ENCODE measurements at places on chromosomes 2 and 18.

- DNase-seq: no peak
Observed at GRCh38 chr2:133292259-133292658, 276.0 kb downstream of the NCKAP5 start.

DNA sequence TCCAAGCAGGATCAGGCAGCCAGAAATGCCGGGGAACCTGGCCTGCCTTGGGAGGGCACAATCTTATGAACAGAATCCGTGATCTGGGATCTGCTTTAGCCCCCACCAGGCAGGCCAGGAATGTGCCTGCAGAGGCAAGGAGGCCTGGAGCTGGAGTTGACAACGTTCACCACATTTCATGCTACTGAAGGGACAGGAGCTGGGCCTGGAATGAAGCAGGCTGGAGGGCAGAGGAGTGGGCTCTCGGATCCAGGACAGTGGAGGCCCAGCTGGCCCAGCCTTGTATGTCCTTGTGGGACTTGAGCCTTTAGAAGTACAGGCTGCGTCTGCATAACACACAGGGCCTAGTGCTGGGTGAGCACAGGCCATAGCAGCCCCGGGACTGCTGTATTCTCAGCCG lies 91.8 kb downstream of the KLHL29 start:
- no peak for DNase-seq

- no peak for DNase-seq
Observed at GRCh38 chr2:228615496-228615895, 434.0 kb upstream of the SPHKAP start.

- DNase-seq: no peak
Observed at GRCh38 chr2:1633092-1633671, 111.1 kb downstream of the PXDN start.

- DNase-seq: no peak
Observed at GRCh38 chr18:71116535-71116934, 827.7 kb downstream of the SOCS6 start.

DNA sequence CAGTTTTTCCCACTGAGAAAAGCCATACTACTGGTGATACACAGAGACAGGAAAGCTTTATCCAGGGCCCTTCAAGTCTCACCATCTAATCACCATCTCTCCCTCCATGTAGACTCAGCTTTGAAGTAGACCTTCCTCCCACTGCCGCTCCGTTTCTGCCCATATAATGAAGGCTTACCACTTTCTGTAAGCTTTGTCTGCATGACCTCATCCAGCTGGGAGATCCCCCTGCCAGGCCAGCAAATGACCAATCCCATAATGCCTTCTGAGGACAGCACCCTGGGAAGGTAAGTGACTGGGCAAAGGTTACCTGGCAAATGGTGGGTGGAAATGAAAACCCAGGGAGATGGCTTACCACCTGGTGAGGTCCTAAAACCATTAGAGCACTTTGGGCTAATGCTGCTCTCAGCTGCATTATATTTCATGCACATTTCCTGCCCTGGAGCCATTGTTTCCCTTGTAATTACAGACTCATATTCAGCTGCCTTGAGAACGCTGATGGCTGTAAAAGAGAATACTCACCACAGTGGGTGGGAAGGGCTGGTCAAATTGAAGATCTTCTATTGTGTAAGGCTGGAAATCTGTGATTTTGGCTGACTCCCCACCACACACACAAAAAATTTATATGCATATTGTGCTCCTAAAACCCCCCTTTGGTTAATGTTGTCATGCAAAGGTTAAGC lies 350.7 kb upstream of the SYT4 start:
- peak; percentile 11 for DNase-seq

DNA sequence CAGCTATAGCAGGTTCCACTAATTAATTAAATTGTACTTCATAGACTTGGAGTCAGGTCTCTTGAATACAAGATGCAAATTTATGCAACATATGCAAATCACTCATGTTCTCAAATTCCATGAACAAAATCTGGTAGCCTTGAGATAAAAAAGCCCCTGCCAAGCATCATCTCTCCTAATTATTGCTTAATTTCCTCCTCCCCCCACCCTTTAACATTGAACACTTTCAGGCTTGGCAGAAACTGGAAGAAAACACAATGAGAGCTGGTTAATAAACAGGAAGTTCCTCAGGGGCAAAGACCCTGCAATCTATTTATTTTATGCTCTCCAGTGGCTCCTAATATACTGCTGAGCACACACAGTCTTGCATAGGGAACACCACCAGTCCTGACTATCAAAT lies 35.6 kb upstream of the ACVR1 start:
- DNase-seq: no peak

GRCh38 chr2:9972621-9973479 lies 21.4 kb downstream of the GRHL1 start:
- no peak for DNase-seq

GRCh38 chr2:76759634-76760366 lies 762.4 kb downstream of the LRRTM4 start:
- no peak for DNase-seq

GRCh38 chr2:11371092-11371937 lies 26.9 kb upstream of the ROCK2 start:
- no peak for DNase-seq

GRCh38 chr2:226892729-226893128 lies 56.9 kb downstream of the RHBDD1 start:
- no peak for DNase-seq

DNA sequence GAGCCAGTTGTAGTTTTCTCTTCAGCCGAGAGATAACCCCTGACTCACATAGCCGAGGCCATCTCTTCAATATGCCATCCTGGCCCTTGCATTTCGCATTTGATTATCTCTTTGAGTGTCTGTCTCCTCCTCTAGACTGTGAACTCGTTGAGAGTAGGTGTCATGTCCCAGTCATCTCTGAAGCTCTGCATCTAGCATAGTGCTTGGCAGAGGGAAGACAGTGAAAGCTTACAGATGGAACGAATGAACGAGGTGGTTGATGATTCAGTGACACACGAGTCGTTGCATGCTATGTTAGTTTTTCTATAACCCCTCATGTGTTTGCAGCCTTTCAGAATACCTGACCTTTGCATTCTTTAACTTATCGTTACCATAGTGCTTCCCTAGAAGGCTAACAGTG lies 59.9 kb upstream of the CYRIA start:
- no peak for DNase-seq

DNA sequence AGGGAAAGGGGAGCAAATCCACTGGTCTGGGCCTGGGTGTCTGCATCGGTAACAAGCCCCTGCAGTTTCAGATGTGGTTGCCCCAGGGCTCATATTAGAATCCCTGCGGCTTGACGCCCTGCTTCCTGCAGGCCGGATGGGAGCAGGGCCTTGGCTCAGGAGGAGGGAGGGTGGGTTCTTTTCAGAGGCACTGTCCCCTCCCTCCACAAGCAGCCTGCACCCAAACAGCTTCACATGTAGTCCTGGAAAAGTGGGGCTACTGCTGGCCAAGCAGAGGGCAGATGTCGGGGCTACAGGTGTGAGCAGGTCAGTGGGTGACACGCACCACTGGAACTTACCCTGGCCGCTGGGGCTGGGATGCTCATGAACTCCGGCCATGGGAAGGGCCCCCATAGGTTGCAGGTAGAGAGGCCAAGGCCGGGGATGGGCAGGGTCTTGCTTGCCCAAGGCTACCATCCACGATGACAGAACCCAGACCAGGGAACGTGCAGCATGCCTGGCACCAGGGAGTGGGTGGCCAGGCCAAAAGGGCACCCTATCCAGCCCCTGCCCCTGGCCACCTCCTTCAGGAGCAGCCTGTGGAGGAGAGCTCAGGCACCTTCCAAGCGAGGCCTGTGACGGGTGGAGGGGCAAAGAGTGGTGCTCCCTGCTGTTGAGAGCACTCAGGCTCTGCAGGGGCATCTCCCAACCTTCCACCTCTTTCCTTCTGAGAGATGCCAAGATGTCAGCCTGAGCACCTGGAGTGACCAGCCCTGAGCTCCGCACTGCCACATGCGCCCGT lies 16.8 kb downstream of the ARID5A start:
- no peak for DNase-seq

GRCh38 chr2:85998071-85998991 lies 107.4 kb downstream of the POLR1A start:
- no peak for DNase-seq

DNA sequence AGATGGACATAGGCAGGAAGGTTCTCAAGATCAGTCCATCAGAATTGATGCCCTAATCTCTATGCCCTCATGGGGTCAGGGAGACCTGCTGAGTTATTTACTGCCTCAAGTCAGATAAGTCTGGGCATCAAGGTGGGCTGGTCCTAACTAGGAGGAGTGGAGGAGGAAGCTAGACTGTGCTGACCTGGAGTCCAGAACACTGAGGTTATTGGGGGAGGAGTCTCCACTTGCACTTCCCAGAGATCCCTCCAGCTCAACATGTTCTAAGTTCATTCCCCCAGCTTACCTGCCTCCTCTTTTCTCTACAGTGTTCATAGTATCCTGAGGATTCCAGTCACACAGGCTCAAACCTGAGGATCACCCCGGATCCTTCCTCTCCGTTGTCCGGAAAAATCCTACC lies 19.3 kb downstream of the EVA1A start:
- no peak for DNase-seq

GRCh38 chr18:2040279-2040678 lies 531.0 kb downstream of the METTL4 start:
- DNase-seq: no peak

DNA sequence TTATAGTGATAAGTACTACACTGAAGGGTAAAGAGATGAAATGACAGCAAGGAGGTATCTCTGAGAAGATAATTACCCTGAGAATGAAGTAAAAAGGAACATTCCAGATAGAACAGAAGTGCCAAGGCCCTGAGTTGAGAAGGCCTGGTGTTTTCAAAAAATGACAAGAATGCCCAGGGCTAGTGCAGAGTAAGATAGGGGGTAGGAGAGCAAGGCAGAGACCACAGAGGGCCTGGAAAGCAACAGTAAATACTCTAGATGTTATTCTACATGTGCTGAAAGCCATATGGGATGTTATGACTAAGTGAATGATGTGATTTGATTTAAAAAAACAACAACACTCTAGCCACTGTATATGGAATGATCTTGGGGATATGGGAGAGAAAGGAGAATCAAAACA lies 52.3 kb downstream of the BAZ2B start:
- DNase-seq: no peak

- DNase-seq: no peak
Observed at GRCh38 chr2:3864943-3865865, 161.8 kb downstream of the DCDC2C start.

DNA sequence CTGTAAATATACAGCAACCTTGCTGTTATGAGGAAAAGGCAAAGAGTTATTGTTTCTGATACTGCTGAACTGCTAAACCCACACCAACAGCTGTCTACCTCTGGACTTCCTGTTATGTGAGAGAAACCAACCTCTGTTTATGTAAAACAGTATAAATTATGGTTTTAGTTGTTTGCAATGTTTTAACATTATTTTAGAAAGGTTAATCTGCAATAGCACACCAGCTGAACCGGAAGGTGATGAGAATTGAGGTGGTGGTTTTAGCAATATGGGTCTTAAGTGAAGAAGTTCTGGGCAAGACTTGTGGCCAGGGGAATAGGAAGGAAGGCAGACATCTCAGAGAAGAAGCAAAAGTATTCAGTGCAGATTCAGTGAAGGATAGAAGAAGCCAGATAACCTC lies 237.8 kb downstream of the PLCL1 start:
- DNase-seq: no peak

- no peak for DNase-seq
Observed at GRCh38 chr2:129224486-129224885, 755.0 kb upstream of the RAB6C start.

- DNase-seq: no peak
Observed at GRCh38 chr2:160295519-160296207, 95.6 kb upstream of the ITGB6 start.

DNA sequence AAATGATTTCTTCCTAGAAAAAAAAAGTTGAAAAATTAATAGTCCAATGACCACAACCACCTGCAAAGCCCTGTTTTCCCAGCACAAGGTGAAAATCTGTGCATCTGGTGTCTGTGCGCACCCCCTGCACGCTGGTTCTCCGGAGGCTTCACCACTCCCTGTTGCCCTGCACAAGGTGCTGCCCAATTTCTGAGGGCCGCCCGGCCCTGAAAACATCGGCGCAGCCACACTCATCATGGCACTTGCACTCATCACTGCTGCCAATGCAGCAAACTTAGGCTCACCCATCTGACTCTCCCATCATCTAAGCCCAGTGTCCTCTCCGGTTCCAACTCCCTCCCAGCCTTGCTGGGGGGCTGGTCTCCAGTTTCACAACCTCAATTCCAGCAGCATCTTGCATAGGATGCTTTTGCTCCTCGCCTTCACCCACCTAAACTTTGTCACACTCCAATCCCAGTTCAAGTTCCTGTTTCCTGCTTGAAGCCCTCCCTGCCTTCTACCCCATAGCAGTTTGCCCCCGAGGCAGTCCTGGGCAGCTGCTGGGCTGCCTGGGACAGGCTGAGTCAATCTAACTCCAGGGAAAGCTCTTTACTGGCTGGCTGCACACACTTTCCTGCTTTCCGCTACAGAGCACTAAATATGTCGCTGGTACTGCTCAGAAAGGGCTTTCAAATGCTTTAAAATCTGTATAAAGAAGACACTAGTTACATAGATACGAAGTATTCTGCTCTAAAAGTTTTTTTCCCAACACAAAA lies 522.5 kb upstream of the ID2 start:
- DNase-seq: no peak

DNA sequence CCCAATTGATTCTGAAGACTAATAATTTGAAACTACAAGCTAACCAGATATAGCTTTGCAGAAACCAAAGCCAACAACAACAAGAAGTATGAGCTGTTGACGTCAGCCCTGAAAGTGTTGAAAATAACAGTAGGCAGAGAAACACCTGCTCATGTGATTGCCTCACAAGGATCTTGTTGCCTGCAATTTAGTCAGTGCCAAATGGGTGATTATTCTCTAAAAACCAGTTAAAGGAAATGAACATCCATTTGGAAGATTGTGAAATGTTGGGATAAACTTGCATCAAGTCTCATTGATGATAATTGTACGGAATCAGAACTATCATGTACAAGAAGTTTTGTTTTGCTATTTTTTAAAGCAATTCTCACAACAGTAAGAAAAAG lies 2.8 kb downstream of the CYTIP start:
- DNase-seq: no peak

DNA sequence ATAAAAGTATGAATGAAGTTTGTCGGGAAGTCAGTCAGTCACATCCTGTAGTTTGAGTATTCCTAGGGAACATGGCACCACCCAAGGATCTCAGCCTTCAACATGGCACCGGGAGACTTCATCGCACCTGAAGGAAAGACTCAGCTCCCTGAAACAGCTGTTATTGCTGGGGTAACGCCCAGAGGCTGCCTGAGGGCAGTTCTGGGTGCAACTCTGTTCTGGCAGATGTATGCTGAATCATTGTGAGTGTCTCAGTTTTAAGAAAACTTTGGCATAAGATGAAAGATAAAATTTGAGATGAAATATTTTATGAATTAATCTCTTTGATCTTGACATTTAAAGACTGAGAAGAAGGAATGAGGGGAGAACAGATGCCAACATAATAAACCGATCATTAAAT lies 49.9 kb upstream of the SERPINB2 start:
- no peak for DNase-seq

DNA sequence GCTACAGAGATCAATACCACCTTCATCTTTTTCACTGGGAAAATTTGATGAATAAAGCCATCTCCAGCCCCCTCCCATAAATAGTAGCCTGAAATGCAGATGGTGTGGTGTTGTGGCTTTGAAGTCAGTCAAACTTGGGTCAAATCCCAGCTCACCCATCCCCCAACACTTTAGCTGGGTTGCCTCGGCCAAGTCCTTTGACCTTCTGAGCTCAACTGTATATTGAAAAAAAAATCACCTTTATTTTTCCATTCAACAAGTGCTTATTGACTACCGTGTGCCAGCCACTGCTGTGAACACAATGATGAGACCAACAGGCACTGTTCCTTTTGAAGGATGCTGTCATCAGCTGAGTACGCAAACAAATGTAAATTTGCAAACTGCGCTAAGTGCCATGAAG lies 35.1 kb upstream of the NTSR2 start:
- DNase-seq: no peak

Data from AG09309 (cell line).